ENCODE measurements at places on chromosomes 16 and 17.

GRCh38 chr16:12971241-12971640, 69.8 kb downstream of the SHISA9 start:
- peak; percentile 11 for DNase-seq

DNA sequence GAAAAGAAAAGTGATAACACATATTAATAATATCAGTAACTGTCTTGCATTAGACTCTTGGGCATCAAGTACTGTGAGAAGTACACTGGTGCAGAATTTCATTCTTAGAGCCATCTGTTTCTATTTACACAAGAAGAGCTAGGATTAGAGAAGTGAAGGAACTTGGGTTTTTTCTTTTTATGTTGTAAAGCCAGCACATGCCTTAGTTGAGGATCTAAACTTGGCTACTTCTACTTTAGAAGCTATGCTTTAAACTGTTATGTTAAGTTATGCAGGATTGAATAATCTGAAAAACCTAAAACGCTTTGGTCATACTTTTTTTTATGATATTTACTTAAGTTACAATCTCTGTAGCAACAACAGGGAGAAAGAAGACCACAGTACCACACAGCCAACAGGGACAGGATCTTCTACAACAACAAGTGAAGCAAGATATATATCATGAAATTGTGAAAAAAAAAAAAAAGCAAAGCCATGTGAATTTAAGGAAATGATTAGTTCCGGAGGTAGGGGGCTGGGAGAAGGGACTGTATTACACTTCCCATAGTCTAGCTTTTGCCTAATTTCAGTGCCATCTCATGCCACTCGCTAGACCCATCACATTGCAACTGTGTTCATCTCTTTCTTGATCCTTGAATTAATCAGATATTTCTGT, 305.1 kb upstream of the GOT2 start:
- peak; percentile 6 for DNase-seq

DNA sequence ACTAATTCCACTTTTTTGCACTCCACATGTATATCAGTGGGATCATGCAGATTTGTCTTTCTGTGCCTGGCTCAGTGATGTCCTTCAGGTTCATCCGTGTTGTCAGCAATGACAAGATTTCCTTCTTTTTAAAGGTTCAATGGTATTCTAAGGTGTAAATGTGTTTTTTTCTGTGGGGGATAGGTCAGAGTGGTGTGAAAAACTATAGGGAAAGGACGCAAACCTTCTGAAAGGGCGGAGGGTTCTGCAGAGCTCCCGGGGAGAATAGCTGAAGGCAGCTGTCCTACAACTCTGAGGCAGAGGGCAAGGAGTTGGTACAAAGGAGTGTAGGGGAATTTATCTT, 21.9 kb upstream of the CSNK1D start:
- no peak for DNase-seq

DNA sequence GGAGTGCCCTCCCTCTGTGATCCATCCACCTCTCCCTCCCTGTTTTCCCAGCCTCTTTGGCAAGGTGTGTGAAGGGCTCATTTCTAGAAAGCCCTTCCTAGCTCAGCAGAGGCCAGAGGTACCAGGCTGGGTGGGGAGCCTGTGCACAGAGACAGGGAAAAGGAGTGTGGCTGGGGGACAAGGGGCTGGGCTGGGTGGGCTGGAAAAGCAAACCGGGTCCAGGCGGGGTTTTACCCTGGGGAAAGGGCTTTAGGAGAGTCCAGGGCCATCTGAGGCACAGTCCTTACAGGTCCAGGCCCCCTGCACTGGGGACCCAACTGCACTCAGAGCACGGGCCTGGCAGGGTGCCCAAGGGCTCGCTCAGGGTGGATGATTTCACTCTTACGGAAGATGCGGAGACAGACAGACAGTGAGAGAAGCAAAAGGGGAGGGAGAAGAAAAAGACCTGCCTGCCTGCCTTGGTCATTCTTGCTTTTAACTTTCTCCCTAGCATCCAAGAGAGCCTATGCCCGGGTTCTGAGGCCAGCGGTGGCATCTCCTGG, 7.0 kb downstream of the CRHR1 start:
- DNase-seq = no peak

- DNase-seq = no peak
These were observed 2225.7 kb downstream of the TP53TG3F start for GRCh38 chr16:35685085-35685484.

DNA sequence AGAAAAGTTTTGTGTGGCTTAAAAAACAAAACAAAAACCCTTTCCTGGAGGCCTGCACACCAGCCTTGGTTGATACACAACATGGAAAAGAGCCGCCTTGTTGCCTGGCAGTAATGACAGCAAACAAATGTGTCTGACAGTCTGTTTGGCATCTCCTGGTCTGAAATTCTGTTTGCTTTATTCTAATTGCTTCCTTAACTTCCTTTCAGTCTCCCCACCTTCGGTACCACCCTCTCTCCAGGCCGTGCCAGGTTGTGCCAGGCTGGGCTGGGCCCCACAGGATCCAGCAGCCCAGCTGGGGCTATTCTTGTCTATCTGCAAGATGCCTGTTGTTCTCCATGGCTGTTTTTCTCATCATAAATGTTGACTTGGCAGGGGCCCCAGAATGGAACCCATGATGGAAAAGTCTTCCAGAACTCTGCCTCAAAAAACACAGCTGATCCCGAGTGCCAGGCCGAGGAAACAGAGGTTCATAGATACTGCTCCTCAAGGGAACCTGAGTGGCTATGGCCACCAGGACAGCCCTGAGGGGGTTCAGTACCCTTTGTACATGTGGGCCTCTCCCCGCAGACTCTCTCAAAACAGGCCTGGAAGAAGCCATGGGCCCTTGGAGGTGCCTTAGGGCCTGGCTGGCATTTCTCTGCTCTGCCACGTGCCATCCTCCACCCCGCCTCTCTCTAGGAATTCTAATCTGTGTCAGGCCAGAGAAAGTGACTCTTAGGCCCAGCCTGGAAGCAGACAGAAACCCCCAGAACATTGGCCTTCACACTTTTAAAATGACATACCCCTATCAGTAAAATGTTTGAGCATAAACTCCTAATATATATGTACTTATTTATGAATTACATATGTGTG, 50.5 kb downstream of the YPEL2 start:
- DNase-seq = no peak

DNA sequence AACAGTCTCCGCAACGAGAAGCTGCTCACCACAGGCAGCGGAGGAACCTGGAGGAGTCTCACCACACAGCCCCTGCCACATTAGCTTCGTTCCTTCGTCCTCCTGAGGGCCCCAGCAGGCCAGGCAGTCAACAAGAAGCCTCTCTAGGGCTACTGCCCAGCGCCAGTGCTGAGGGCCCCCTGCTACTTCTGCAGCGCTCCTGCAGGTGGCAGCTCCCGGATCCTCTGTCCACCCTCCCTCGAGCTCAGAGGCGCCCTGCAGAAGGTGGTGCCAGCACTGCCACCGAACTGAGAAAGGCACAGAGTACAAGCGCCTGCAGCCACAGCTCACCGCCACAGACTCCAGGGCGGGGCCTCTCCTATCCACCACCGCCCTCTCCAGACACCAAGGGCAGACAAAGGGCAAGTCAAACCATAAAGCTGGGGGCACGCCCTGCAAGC, 27.3 kb downstream of the KDM8 start:
- DNase-seq = no peak

GRCh38 chr16:22694887-22695382, 119.0 kb upstream of the HS3ST2 start:
- DNase-seq = no peak

GRCh38 chr17:74882517-74883240, 9.9 kb upstream of the FDXR start:
- DNase-seq = no peak

DNA sequence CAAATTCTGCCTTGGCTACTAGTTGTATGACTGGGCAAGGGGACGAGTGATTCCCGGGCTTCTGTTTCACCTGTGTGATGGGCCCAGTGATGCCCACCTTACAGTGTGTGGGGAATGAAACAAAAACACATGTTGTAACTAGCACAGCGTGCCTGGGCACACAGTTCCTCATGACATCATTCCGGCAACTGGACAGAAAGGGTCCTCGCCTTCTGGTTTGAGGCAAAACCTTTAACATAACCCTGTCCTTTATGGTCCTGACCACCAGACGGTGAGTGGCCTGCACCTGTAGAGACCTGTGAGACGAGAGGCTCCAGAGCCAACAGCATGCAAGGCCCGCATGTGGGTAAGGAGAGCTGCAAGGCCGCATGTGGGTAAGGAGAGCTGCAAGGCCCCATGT, 7.7 kb upstream of the SLC38A8 start:
- no peak for DNase-seq

DNA sequence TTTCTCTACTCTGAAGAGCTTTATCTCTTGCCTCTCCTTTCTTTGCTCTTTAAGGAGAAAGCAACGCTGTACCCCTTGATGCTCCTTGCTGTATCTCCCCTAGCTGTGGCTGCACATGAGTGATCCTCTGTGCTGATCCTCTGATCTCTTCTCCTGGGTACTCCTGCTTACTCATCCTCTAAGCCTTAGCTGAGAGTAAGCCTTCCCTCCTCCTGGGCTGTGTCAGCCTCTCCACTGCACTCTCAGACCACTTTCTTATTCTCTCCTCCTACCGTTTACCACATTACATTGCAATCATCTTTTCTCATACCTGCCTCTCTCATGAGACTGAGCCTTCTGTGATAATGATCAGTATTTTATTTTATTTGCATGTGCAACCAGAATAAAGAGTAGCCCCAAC, 25.1 kb downstream of the SOX9 start:
- no peak for DNase-seq

- DNase-seq = no peak
These were observed 160.6 kb downstream of the PRKCB start for GRCh38 chr16:23996258-23996955.

DNA sequence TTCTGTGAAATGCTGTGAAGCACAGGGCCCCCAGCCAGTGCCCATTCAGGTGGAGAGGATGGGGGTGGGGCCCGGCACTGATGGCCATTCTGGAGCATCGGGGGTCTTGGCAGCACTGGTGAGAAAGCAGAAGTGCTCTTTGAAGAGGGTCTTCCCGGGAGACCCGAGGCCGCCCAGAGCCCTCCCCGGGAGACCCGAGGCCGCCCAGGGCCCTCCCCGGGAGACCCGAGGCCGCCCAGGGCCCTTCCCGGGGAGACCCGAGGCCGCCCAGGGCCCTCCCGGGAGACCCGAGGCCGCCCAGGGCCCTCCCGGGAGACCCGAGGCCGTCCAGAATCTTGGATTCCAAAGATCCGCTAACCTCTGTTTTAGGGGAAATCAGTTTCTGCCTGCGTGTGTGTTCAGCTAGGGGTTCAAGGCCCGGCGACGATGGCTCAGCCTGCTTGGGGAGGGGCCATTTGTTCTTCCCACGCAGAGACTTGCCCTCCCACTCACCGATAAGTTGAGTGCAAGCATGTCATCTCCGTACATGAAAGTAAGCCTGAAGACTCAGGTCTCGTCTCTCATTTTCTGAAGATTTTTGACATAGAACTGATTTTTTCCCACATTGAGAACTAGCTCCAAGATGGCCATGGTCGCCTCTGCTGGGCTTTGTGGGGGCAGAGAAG, 35.2 kb upstream of the CAPN15 start:
- DNase-seq = peak; percentile 10

GRCh38 chr17:63775420-63775819, 1.4 kb downstream of the DDX42 start:
- DNase-seq = no peak

DNA sequence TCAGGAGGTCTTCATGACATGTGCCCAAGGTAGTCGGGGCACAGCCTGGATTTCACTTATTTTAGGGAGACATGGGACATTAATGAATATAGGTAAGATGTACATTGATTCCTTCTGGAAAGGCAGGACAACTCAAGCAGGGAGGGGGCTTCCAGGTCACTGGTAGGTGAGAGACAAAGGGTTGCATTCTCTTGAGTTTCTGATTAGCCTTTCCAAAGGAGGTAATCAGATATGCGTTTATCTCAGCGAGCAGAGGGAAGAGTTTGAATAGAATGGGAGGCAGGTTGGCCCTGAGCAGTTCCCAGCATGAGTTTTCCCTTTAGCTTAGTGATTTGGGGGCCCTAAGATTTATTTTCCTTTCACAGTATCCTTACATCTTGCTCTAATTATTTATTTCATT, 443.8 kb upstream of the EEF2KMT start:
- no peak for DNase-seq

- peak; percentile 90 for DNase-seq
These were observed 503 bp upstream of the PLCD3 start for GRCh38 chr17:45132572-45133463.

- peak; percentile 23 for DNase-seq
These were observed 55.3 kb upstream of the ERCC4 start for GRCh38 chr16:13864689-13865088.

GRCh38 chr16:22664132-22664531, 149.8 kb upstream of the HS3ST2 start:
- DNase-seq = no peak

- DNase-seq = no peak
These were observed 55.4 kb upstream of the HAPSTR1 start for GRCh38 chr16:9035996-9036395.

DNA sequence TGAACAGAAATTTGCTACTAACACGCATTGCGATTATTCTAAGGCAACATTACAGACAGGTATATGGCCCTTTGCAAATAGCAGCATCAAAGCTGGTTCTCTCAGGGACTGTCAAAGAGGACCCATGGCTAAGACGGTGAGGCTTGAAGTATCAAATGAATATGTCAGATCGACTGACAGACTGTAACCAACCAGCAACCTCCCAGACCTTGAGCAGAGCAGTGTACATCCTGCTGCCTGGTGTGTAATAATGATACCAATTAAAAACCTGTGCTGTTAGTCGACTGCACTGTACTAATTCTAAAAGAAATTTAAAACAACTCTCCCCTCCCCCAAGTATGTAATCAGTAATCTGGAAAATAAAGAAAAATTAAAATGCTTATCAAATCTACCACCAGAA, 35.9 kb upstream of the GHDC start:
- no peak for DNase-seq

DNA sequence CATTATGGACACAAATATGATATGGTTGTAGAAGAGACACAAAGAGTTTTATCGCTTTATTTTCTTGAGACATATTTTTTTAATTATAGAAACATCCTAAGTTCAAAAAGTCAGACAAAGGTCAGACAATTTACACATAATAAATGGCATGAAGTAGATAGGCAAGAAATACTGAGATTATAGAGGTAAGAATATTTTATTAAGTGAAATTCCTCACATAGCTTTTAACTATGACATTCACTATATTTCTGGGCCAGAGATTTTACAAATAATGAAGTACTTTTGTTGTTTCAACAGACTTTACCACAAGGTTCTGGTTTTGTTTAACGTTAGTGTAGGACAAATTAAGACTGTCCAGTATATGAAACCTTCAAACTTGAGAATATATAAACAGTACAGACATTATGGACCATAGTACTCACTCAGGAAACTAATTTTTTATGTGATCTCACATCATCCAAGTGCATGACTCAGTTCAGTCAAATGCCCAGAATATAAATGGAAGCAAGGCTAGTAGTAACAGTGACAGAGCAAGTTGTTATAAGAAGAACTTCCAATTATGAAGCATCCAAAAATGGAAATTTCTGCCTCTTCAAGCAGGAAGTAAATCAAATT, 394.8 kb downstream of the KCNJ2 start:
- DNase-seq = no peak

DNA sequence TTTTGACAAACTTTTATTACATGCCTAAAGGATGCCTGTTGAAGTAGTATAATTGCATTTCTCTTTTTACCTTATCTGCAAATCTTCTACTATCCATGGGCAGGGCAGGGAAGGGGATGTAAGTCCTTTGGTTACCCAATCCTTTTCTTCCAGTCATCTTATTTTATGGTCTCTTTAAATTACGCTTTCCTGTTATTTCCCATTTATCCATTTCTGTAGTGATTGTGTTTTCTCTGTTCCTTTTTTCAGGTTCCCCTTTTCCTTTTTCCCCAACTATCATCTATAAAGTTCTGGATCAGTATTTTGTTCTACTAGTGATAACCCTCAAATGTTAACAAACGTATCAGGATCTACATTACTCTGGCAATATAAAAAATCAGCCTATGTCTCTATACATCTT, 3.3 kb upstream of the ABCA9 start:
- peak; percentile 69 for DNase-seq

GRCh38 chr17:61498042-61498994, 46.1 kb downstream of the TBX4 start:
- DNase-seq = no peak

Data from suppressor macrophage (primary cell).